MV-4-11 (cell line): ENCODE measurements at places on chromosomes 4 and X.

DNA sequence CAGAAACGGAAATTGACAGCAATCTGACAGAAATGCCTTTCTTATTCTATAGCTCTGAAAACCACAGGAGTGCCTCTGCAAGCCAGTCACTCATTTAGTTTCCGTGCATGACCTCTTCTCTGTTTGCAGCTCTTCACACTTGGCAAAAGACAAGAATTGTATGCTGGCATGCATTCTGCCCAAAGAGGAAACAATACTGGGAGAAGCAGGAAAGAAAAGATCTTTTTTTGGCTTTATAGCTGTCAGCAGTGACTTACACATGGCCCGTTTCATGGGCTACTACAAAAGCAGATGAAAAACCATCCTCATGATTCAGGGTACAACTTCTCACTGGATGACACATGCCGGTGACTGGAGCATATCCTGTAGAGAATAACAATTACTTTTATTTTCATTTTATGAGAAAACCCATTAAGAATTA lies 249.4 kb downstream of the ADAMTS3 start:
- DNase-seq: peak; percentile 27

- peak; percentile 0 for DNase-seq
Measured at GRCh38 chrX:32408389-32408788, 803.0 kb downstream of the DMD start.

- peak; percentile 63 for DNase-seq
Measured at GRCh38 chr4:26410385-26411293, 79.6 kb downstream of the CCKAR start.

- no peak for DNase-seq
Measured at GRCh38 chr4:82562564-82562854, 721 bp upstream of the TMEM150C start.

DNA sequence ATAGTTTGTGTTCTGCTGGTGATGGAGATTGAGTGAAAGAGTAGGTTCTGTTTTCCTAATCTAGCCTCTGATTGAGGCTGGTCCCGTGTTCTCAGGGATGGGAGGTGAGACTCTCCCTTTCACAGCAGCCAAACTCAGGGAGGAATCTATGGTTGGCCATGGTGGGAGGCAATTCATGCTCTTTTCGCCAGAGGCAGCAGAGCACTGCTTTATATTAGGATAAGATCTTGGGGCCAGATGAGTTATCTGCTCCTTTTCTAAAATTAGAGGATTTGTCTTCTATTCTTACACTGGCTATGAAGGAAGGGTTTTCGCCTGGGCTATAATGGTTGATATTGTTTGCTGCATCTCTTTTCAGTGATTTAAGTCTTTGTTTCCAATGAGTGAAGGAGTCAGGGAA lies 63.9 kb upstream of the NLGN4X start:
- no peak for DNase-seq

- no peak for DNase-seq
Measured at GRCh38 chrX:38982370-38982769, 181.1 kb downstream of the MID1IP1 start.

GRCh38 chrX:5726224-5726623 lies 502.4 kb downstream of the NLGN4X start:
- DNase-seq: peak; percentile 69

DNA sequence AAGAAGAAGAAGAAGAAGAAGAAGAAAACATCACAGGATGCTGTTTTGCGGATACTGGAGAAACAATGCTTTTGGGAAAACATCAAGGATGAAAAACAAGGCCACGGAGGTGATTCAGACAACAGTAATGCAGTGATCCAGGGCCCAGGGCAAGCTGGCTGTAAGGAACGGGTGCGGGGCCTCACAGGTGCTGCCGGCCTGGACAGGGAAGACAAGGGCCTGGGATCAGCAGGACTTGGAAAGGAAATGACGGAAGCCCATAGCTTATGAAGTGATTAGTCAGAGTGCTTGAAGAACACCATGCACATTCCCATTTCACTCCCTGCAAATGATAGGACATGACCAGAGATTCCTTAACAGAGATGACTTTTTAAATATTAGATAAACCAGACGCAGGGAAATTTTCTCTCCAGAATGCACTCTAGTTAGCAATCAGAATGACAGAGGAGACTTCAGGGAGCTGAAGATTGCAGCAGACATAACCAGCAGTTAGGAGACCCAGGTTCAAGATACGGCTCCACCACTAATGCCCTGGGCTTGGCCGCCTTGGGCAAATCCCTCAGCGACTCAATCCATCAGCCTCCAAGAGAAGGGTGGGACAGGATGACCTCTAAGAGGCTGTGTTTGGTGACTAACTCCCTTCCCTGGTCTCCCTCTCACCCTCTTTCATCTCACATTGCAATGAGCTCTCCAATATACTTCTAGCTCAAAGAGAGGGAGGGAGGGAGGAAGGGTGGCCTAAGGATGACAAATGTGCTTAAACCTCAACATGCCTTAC lies 54.1 kb downstream of the APBB2 start:
- DNase-seq: no peak

GRCh38 chr4:152499344-152499743 lies 36.5 kb downstream of the FBXW7 start:
- peak; percentile 36 for DNase-seq

GRCh38 chr4:146646593-146647325 lies 8.1 kb downstream of the POU4F2 start:
- DNase-seq: no peak

DNA sequence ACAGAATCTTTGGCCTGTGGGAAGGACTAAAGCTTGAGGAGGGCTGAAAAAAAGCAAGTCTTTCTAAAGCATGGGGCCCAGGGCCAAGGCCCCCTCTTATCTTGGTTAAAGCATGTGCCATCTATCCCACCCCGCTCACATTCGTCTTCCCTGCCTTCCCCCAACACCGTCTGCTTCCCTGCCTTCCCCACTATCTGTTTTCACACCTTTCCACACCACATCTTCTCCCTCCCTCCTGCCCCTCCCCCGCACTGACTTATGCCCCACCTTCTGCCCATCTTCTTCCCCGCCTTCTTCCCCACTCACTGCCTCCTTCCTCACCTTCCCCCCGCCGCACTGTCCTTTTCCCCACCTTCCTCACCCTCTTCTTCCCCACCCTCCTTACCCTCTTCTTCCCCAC lies 890 bp upstream of the NAP1L5 start:
- DNase-seq: no peak

DNA sequence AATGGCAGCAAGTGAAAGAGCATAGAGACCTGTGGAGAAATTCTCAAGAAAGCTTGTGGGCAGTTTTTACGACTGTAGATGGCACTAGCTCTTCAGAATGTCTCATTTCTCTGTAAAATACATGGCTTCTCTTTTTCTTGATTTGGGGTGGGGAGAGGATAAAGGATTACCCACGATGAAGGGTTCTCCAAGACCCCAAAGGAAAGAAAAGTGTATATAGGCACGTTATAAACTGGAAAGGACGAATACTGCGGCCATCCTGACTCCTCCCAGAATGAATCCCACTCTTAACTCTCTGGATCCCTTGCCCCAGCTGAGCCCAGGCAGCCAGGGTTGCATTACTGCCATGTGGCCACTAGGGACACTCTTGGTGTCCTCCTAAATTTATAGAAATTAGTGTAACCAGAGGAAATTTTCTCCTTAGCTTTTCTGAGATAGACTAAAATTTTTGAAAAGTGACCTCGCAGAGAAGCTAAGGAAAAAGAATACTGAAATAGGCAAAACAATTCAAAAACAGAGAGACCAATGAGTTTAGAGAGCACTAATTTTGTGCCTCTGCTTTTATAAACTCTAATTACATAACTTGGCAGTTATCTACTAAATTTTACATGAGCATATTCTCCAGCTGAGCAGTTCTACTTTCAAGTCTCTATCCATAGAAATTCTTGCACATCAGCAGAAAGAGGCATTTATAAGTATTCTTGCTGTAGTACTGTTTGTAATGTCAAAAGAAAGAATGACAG lies 37.8 kb upstream of the PCDH19 start:
- DNase-seq: peak; percentile 0

DNA sequence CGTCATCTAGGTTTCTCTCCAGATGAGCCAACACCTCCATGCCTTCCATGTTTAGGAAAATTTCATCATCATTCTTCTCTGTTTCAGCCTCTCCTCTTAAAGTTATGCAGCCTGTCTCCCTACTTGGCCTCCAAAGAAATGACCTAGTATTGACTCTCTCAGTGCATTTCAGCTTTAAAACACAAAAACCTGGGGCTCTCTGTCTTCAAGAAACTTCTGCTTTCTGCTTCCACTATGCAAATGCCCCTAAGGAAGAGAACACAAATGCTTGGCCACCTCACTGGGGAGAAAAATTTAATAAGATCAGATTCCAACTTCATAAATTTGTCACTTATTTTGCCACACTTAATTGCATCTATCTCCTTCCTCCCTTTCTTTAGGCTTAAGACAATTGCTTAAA lies 93.3 kb downstream of the GPRIN3 start:
- DNase-seq: peak; percentile 12

GRCh38 chr4:71406459-71406963 lies 67.7 kb downstream of the SLC4A4 start:
- DNase-seq: peak; percentile 80

DNA sequence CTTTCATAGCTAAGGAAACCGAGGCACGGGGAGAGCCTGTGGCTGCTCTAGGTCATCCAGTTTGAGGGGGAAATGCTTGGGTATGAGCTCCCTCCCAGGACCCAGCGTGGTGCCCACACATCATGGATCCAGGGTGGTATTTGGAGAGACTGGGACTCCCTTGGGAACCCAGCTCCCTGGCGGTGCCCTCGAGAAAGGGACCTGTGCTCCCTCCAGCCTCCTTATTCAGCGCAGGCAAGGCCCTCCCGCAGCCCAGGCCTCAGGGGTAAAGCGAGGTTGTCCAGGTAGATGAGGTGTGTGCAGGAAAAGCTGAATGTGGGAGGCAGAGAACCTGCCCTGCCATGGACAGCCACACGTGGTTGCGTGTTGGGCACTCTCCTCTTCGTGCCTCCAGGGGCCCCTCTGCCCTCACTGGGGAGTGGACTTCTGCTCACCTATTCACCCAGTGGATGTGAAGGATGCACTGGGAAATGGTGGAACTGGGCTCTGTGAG lies 53.8 kb upstream of the GPR78 start:
- no peak for DNase-seq

GRCh38 chr4:117893207-117893606 lies 141.1 kb upstream of the NDST3 start:
- no peak for DNase-seq

- no peak for DNase-seq
Measured at GRCh38 chrX:70456256-70456655, 11.6 kb downstream of the DLG3 start.

DNA sequence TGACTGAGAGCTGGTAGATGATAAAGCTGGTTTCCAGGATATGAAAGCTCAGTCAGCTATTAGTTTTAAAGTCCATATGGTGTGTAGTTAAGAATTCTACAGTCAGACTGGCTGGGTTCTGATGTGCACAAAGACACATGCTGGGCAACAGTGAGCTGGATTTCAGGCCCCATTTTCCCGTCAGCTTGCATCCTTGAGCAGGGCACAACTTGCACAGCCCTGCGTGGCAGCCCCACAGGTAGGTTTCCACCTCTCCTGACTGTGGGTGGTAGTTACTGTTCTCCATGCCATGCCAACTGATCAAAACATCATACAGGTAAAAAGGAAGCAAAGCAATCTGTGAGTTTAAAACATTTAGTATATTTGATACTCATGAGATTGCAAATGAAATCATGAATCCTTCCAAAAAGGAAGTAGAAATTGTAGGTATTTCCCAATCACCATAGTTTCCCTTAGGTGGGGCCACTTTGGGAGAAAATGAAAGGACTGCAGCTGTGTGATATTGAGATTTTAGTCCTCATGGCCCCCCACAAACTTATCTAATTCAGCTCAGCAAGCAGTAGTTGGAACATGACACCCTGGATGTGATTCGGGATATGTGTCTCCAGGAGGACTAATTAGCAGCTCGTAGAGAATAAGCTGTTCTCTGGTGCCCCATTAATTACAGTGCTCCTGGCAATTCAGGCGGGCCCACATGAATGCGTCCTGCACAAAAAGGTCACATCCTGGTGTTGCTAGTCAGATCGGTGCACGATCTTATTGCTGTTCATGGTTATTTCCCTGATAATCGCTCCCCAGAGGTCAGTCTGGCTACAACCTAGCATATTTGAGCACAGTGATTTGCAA lies 42.4 kb upstream of the NOCT start:
- peak; percentile 15 for DNase-seq

DNA sequence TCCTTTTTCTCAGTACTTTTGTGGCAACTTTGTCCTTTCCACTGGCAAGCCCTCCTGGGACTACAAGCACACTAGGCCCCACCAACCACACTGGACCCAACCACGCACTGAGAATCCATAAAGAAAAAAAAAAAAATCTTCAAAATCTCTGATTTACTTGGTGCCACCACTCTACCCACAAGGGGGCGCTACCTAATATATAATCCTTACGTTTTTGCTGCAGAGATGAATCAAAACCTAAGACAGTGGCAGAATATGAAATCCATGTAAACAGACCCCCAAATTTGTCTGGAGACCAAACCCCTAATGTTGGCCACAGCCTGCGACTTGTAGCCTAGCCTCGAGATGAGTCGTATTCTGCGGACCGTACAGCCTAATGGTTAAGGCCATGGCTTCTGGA lies 63.5 kb upstream of the ARHGAP36 start:
- no peak for DNase-seq

DNA sequence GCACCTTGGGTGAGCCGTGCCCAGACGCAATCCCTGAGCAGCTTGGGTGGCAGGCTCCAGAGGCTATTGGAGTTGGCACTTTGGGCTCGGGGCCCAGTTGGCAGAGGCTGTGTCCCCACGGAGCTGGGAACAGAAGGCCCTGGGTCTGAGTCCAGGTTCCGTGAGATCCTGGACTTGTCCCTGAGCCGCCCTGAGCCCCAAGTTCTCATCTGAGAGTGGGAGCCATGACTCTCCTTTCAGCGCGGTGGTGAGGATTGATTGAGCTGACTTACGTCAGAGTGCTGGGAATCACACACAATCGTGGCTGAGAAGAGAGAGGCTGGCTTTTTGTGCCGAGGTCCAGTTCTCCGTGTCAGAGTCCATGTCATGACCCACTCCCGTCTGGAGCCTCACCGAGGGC lies 98.0 kb downstream of the PSAPL1 start:
- no peak for DNase-seq

GRCh38 chrX:155864655-155865054 lies 16.5 kb upstream of the VAMP7 start:
- DNase-seq: peak; percentile 5

- peak; percentile 65 for DNase-seq
Measured at GRCh38 chr4:122151982-122152710, at the start of gene BLTP1. Gene BLTP1, plus strand, starts transcription at chr4:122152331. Its CDS starts 18,317 bp downstream, at chr4:122170648.

DNA sequence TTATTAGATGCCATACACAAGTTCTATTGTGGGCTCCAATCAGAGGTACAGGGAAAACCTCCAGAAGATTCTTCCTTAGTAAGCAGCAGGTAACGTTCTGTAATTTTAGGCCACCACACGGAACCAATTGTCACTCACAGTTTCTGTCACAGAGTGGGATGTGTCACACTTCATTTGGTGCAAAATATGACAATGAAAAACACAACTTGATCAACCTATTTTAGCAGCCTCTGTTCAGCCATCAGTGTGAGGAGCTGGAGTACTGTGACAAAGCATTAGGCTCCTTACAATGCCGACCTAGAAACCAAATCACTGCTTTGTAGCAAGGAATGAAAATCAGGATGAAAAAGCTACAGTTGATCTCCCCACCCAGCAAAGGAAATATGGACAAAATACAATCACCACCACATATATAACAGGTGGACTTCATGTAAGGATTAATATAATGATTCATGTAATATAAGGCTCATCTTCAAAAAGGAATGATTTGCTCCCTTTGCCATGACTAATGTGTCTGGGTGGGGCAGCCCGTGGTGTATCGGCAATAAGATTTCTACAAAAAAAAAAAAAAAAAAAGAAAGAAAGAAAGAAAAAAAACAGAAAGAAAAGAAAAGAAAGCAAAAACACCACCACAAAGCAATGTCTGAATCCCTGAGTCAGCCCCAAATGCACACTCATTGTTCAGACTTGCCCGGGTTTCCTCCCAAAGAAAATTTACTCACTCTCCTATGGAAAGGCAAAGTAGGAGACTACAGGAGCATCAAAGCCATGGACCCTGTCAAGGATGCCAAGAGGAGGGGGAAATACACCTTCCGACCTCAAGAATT lies 36.0 kb downstream of the SLC9A7 start:
- no peak for DNase-seq
